AG10803 (cell line): ENCODE measurements at places on chromosomes 7 and 10.

GRCh38 chr7:37820708-37821468, 27.5 kb upstream of the NME8 start:
- no peak for DNase-seq

DNA sequence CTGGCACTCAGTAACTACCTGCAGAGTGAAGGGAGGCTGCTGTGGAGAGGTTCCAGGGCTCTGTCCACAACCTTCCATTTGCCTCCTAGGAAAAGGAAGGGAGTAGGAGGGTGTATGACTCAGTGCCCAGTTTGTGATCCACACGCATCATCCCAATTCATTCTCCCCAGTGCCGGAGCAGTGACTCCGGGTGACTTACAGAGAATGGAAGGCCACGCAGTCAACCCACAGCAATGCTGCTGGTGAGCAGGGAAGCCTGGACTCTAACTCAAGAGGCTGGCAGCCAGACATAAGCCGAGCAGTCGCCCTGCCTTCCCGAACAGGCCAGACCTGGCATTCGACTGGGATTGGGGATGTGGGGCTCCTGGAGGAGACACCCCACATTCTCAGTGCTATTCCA, 139.9 kb downstream of the SH3PXD2A start:
- peak; percentile 92 for DNase-seq

- no peak for DNase-seq
Measured at GRCh38 chr10:30309403-30309802, 39.7 kb downstream of the MTPAP start.

GRCh38 chr10:13559124-13559700, 27.6 kb upstream of the PRPF18 start:
- no peak for DNase-seq

DNA sequence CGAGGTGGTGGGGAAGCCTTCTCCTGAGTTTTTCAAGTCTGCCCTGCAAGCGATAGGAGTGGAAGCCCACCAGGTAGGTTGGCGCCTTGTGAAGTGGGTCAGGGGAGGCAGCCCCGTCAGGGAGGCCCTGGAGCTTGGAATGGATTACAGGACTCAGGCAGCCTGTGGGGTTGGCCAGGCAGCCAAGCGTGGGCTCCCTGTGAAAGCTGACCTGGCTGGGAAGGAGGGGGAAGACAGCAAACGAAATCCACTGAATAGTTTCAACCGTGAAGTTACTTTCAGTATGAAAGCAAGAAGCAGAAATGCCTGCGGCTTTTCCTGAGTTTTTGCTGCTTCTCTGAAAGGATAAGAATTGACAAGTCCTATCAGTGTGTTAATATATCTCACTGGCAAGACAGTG, 36.4 kb downstream of the LHPP start:
- no peak for DNase-seq

DNA sequence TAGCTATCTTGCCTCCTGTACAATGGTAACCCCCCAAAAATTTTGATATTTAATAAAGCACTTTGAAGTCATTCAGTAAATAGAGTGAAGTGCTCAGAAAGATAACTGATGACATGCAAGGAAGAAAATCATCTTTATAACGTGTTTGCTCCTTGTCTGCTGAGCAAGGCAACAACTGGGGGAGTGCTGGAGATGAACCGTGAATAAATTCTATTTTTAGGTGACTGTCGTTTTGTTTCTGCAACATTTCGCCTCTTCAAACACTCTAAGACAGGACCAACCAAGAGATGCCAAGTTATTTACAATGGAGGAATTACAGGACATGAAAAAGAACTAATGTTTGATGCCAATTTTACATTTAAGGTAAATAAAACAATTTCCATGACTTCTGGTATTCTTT, 9.4 kb downstream of the AS3MT start:
- no peak for DNase-seq

GRCh38 chr10:131475043-131475442, 163.5 kb upstream of the TCERG1L start:
- DNase-seq, result no peak

GRCh38 chr7:96225251-96225650, 96.6 kb downstream of the SLC25A13 start:
- DNase-seq, result no peak
